Left ventricle myocardium inferior (tissue), 1 donor: ENCODE measurements at places on chromosomes 16 and 17. TPM values are rescaled to one million over a fixed set of nuclear protein-coding genes. Genes with fewer than 3 reads are reported as not detected.
A peak's percentile ranks its signal among the peaks of the same experiment; 100 is the strongest.

DNA sequence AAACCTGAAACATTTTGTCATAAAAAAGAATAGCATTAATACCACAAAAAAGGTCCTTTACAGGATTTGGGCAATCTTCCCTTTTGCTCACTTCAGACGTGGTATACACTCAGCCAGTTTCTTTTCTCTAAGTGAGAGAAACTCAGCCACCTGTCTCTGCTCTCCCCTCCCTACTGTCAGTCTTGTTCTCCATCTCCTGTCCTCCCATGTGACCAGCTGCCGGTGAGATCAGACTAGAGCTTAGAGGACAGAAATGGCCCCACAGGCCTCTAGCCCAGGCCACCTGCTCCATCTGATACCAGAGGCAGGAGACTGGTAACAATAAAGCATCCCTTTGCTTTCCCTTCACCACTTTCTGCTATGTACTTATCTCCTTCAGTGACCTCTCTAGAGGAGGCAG, 34.9 kb downstream of the CMC2 start:
- no peak for DNase-seq
- peaks cover 13% of the 10 kb centered on the region for H3K4me1 ChIP-seq
- H3K36me3 ChIP-seq, result peaks cover 13% of the 10 kb centered on the region
- no peak overlapping the region for H3K27ac ChIP-seq

DNA sequence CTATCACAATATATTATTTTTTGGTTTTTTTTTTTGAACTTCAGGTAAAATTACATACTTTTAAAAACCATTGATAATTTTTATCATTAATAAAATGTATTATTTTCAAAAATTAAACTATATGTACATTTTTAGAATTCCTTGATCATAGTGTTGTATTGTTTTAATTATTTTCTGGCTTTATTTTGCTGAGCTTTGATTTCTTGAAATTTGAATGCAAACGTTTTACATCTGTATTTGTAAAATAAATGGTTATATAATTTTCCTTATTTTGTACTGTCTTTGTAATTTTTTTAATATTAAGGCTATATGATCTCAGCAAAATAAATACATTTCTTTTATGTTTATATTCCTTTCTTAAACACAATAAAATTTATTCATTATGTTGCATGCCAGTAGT, 125.6 kb downstream of the KIF2B start:
- no peaks in the 10 kb centered on the region for H3K36me3 ChIP-seq
- no peak for DNase-seq
- no peak overlapping the region for H3K4me3 ChIP-seq
- H3K27me3 ChIP-seq, result no peaks in the 10 kb centered on the region
- H3K4me1 ChIP-seq, result no peaks in the 10 kb centered on the region
- H3K27ac ChIP-seq, result no peak overlapping the region

DNA sequence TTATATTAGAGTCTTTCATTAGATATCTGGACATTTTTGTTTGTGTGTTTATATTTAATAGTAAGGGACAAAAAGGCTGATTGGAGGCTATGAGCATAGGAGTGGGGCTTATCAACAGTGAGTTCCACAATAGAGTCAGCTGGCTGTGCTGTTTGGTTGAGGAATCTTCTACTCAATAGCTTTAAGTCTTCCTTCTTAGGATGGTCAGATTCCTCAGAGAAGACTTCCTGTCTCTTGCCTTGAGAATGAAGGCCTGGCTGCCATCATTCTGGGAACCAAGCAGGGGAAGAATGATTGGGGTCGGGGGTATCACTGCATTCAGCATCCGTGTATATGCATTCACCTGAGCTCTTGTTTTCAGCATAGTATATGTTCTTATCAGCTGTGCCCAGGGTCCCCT, 31.9 kb upstream of the ABCC11 start:
- peak overlapping the region; percentile 69 for H3K27ac ChIP-seq
- H3K36me3 ChIP-seq, result peaks cover 3% of the 10 kb centered on the region
- no peaks in the 10 kb centered on the region for H3K27me3 ChIP-seq
- H3K4me3 ChIP-seq, result no peak overlapping the region
- H3K4me1 ChIP-seq, result peaks cover 91% of the 10 kb centered on the region
- DNase-seq, result no peak

DNA sequence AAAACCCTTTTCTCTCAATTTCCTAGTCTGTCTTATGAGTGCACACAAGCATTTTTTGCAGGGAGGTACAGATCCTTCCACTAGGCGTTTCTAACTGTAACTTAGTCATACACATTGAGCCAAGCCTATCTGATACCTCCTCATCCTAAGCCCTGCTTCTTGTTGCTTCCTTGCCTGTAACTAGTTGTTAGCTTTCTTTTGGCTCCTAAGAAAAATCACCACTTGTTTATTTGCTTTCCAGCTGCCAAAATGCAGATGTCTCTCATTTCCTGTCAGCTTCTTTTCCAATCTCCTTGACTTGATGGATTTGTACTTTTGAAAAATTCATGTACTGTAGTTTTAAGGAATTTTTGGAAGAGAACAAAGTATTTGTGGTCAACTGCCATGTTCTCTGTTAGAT, 73.7 kb downstream of the TNRC6C start:
- no peak overlapping the region for H3K4me3 ChIP-seq
- H3K4me1 ChIP-seq, result peaks cover 46% of the 10 kb centered on the region
- no peaks in the 10 kb centered on the region for H3K27me3 ChIP-seq
- peaks cover 34% of the 10 kb centered on the region for H3K36me3 ChIP-seq
- H3K27ac ChIP-seq, result peak overlapping the region; percentile 13

GRCh38 chr17:58314706-58315015, 13.9 kb downstream of the TSPOAP1 start:
- no peak for DNase-seq
- no peaks in the 10 kb centered on the region for H3K27me3 ChIP-seq
- no peaks in the 10 kb centered on the region for H3K4me1 ChIP-seq
- H3K27ac ChIP-seq, result no peak overlapping the region
- no peaks in the 10 kb centered on the region for H3K36me3 ChIP-seq

DNA sequence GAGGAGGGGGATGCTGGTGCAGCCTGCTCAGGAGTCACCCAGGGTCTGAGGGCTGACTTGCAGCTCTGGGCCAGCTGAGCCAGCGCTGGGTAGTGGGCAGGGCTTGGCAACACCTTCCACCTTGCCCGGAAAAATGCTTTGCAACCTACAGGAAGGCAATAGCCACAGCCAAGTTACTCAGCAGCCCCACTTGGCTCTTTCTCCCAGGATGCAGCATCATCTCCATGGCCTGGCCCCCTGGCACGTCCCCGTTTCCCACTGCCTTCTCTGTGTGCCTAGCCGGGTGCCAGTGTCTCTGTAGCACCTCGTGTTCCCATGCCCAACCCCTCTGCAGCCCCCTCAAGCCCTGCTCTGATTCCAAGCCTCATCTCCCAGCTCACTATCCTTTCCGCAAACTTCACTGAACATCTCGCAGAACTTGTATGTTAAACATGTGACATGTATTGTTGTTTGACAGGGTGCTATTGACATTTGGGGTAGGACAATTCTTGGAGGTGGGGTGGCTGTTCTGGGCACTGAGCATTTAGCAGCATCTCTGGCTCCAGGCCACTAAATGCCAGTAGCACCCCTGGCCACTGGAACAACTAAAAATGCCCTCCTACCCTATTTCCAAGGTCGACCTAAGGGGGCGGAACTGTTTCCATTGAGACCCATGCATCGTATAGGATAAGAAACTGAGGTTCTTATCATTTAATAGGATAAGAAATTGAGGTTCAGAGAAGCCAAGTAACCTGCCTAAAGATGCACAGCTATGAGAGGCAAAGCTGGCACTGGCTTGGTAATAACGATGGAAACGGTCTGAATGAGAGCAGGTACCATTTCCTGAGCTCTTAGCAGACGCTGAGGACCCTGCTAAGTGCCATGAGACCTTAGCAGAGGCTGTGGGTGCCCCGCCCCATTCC, 12.2 kb downstream of the DEXI start:
- H3K4me1 ChIP-seq, result peaks cover 60% of the 10 kb centered on the region
- H3K27me3 ChIP-seq, result no peaks in the 10 kb centered on the region
- H3K36me3 ChIP-seq, result peaks cover 55% of the 10 kb centered on the region
- peak overlapping the region; percentile 42 for H3K27ac ChIP-seq
- DNase-seq, result no peak

DNA sequence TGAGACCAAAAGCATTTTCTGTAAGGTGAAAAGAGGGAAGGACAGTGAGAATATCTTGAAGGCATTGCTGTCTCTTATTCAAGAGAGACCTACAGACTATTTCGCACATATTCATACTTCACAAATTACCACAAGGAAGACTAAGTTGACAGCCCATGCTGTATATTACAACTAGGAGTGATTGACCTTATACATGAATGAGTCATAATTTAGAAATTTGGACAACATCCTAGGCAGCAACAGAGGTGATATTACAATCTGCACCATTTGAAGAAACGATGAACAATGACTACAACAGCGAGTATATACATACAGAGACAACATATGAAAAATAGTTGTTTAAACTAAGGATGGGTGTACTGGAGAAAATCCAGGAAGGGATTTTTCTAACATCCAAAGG, 971.7 kb downstream of the CDH11 start:
- DNase-seq, result no peak
- H3K27ac ChIP-seq, result no peak overlapping the region
- peaks cover 4% of the 10 kb centered on the region for H3K4me1 ChIP-seq
- H3K27me3 ChIP-seq, result no peaks in the 10 kb centered on the region
- no peaks in the 10 kb centered on the region for H3K36me3 ChIP-seq

DNA sequence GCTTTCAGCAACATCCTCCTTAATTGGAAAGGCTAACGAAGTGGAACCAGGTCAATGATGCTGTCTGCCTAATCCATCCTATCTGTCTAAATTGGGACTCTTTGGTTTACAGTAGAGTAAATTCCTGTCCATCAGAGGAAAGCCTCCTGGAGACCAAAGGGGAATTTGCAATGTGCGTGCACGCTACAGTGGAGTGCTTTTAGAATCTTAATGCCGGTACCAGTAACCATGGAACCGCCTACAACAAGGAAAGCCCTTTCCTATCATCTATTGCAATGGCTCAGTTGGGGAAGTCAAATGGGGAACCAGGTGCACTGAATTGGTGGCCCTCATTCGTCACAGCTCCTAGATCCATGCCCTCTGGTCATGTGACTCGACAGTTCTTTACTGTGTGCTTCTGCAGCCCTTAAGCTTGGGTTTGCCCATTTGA, 110.1 kb downstream of the XYLT1 start:
- no peak for DNase-seq
- no peaks in the 10 kb centered on the region for H3K27me3 ChIP-seq
- no peak overlapping the region for H3K4me3 ChIP-seq
- no peak overlapping the region for H3K27ac ChIP-seq
- H3K36me3 ChIP-seq, result no peaks in the 10 kb centered on the region
- H3K4me1 ChIP-seq, result peaks cover 20% of the 10 kb centered on the region

- no peak overlapping the region for H3K4me3 ChIP-seq
- H3K27me3 ChIP-seq, result no peaks in the 10 kb centered on the region
- H3K4me1 ChIP-seq, result peaks cover 44% of the 10 kb centered on the region
These were observed 2.1 kb upstream of the UBB start for GRCh38 chr17:16378636-16379282.

DNA sequence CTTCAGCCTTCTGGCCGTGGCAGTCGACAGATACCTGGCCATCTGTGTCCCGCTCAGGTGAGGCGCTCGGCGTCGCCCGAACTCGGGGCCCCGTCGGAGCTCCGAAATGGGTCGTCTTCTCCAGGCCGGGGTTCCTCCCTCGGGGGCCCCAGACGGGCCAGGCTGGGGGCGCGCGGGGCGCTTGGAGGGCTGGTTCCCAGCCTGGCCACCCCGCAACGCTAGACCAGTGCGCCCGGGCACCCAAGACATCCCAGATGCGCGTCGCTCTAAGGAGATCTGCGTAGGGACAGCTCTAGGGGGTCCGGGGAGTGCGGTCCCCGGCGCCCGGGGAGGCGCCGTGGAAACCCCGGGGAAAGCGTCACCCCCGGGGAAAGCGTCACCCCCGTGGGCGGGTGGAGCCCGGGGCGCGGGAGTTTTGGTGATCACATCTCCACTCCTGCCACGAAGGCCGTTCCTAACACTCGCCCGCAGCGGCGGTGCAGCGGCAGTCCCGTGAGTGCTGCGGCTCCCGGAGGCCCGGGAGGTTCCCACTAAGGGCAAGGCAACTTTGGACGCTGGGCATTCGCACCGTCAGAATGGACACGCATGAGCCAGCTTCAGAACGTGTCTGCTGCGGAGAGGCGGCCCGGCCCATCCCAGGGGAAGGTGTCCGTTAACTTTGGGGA, 729 bp downstream of the ADORA2B start:
- DNase-seq, result no peak
- peak overlapping the region; percentile 75 for H3K4me3 ChIP-seq
- H3K27ac ChIP-seq, result peak overlapping the region; percentile 48
- H3K4me1 ChIP-seq, result peaks cover 24% of the 10 kb centered on the region
- H3K27me3 ChIP-seq, result peaks cover 34% of the 10 kb centered on the region

DNA sequence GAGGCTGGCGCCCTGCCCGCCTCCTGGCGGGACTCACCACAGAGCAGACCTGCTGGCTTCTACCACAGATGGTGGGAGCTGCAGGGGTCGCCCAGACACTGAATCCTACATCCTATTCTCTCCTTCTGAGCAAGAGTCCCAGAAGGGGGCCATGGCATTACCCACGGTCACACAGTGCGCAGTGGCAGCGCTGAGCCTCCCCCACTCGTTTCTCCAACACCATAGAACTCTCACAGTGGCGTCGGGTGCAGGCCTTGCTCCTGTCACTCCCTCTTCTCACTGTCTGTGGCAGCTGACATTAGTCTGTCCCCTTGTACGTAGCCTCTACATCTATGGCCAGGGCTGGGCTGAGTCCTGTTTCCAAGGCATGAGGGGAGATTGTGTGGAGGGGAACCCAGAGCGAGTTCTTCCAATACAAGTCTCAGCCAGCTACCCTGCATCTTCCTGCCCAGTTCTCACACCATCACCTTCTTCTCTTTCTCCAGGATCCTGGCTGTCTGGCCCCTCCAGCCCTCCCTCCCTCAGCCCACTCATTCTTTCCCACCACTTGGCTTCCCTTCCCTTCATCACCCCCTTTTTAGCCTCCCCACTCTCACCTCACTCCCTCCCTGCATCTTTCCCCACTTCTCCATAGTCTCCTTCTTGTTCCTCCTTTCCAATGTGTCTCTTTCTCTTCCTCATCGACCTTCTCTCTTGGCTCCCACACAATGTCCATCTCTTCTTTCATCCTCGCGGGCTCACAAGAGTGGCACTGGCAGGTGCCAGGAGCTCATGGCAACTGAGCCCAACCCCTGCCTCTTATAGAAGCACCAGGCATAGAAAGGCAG, 5.9 kb downstream of the UBTF start:
- H3K36me3 ChIP-seq, result peaks cover 75% of the 10 kb centered on the region
- no peak overlapping the region for H3K27ac ChIP-seq
- DNase-seq, result no peak
- peaks cover 49% of the 10 kb centered on the region for H3K4me1 ChIP-seq
- H3K4me3 ChIP-seq, result no peak overlapping the region

TOB1 gene
- 101 TPM for total RNA-seq

SLFN12L gene
- 0.25 TPM for total RNA-seq

FBXO39 gene
- total RNA-seq, result not detected

TPSB2 gene
- 3.6 TPM for total RNA-seq

PIK3R6 gene
- total RNA-seq, result 1.2 TPM

CXCL16 gene
- 3.1 TPM for total RNA-seq

TCAP gene
- 5,825 TPM for total RNA-seq

MPO gene
- total RNA-seq, result 0.05 TPM
